ENCODE measurements at places on chromosomes 6 and 20.

GRCh38 chr6:40899684-40900155 is 139.3 kb downstream of the UNC5CL start:
- no peak for DNase-seq

DNA sequence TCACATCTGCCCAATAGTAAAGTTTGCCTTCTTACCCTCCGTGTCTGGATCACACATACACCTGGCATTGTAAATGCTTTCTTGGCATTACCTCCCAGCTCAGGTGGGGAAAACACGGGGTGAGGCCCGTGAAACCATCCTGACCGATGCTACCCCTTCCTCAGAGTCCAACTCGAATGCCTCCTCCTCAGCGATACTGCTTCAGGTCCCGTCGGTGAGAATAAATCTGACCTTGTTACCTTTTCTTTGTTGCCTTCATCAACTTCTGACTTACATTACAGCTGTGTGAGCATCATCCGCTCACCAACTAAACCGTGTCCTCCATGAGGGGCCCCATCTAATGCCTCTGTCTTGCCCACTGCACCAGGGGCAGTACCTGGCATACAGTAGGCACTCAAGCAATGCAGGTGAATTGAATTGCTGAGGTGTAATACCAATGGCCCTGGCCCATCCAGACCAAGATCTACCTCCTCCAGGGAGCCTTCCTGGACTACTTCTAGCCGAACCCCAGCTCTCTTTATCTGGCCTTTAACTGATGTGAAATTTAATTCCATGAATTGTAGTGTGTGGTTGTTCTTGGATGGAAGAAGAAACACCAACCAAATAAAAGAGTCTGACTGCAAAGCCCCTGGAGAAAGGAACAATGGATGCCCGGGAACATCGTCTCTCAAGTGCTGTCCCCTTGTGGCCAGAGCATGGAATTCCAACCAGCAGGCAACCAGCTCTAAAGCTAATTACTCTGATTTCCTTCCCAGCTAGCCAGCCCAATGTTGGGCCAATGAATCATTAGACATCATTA is 141.5 kb downstream of the ANKRD60 start:
- DNase-seq, result peak; percentile 55

DNA sequence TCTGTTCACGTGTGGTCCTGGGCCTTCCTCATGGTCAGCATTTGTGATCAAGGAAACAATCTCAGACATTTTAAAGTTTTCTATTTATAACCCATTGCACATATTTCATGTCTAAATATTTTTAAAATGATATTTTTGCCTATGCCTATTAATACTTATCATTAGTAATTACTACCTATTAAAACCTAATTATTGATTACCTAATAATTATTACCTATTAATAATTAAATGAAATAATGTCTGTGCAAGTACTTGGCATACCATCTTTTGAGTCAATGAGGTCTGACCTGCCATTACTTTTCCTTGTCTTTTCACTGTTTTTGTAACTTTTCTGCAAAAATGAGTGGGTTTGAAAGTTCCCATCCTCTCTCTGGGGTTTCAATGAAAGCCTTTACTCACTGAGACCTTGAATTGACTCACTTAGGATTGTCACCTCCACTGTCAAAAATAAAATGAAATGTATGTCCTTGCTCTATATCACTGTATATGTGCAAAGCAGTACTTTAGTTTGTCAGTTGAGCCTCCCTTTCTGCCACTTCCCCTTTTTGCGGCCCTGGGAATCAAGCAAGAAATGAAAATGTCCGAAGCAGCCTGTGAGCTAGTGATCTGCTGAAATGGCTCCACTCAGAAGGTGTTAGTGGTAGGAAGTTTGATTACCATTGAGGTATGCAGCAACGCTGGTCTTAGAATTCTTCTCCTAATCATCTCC is 87.8 kb downstream of the L3MBTL3 start:
- no peak for DNase-seq

DNA sequence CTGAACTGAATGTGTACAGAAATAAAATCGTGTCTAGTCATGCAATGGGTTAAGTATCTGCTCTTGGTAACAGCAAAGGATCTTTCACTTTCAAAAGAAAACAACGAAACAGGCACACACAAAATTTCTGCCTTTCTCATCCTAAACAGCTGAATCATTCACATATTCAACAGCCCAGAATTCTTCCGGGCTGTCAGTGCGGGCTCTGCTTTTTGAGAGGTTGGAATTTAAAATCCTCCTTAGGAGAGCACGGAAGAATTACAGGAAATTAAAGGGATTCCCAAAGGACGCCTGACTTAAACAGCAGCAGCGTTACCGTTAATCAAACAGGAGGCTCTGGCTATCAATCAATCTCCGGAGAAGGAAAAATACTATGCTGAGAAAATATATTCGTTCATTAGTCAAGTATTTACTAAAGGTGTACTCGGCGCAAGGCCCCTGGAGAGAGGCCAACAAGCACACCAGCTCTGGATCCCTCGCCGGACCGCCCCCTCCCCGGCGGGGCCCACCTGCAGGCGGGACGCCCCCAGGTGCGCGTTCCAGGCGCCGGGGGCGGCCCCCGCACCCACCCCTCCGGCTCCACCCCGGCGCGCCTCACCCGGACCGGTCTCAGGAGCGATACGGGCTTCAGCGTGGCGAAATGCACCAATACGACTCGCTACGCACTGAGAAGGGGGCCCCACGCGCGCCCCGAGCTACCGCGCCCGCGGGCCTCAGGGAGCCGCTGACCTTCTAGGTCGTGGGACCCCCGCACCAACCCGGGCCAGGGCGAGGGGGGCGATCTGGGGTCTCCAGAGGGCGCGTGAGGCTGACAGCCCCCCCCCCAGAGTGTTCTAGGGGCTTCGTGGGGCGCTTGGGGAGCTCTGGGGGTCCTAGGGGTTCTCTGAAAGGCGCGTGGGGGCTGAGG is 1.0 kb downstream of the NAPB start:
- DNase-seq, result peak; percentile 37

DNA sequence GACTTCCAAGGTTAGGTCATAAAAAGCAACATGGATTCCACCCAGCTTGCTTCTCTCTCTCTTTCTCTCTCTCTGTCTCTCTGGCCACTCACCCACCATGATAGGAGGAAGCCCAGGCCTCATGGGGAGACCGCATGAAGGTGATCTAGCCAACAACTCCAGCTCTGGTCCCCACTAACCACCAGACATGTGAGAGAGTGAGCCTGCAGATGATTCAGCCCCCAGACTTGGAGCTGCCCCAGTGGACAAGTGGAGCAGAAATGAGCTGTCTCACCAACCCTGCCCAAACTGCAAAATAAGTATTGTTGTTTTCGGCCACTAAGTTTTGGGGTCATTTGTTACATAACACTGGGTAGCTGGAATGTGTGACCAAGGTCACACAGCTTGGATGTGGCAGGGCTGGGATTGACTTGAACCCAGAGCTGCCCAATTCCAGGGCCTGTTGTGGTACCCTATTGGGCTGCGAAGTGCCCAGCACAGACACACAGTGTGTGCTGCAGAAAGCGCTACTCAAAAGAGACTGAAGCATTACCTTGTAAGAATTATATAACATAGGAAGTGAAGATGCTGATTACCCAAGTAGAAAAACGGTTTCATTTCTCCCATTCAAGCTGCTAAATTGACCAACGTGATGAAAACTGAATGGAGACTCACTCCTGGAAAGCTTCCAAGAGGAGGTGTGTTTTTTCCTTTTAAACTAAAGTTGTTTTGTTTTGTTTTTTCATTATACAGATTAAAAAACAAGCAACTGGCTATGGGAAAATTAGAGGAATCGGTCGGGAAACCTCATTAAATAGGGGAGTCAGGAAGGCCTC is 9.1 kb upstream of the TLDC2 start:
- DNase-seq, result no peak

GRCh38 chr6:137968901-137969300 is 101.8 kb downstream of the TNFAIP3 start:
- no peak for DNase-seq

DNA sequence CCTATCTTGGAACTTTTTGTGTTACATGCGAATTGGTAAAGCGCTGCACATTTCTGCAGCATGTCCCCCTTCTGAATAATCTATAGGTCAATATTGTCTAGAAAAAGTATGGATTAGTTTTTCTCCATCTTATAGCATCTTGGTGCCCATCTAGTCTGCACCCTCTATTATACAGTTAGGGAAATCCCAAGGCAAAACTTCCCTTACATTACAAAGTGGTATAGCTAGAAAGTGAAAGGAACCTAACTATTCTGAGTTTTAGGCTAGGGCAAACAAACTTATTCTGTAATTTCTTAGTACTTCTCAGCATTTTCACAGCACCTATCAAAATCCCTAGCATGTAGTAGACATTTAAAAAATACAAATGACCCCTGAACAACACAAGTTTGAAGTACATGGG is 133.5 kb upstream of the CCDC28A start:
- DNase-seq, result no peak

- no peak for DNase-seq
Observed at GRCh38 chr6:22024973-22025467, 271.8 kb downstream of the PRL start.

GRCh38 chr6:108744996-108745395 is 103.2 kb upstream of the ARMC2 start:
- no peak for DNase-seq

Data from NCI-H2029 (cell line).